ENCODE measurements at places on chromosomes 13 and 19. TPM values are rescaled to one million over a fixed set of nuclear protein-coding genes. Genes with fewer than 3 reads are reported as not detected.

The KLK6 gene
- 0.67 TPM for total RNA-seq

- no peaks in the 10 kb centered on the region for H3K27me3 ChIP-seq
- no peaks in the 10 kb centered on the region for H3K4me1 ChIP-seq
- H3K36me3 ChIP-seq, result no peaks in the 10 kb centered on the region
Measured at GRCh38 chr13:37878921-37879320, 9.3 kb upstream of the TRPC4 start.

GRCh38 chr19:3359919-3360420 is 6.4 kb upstream of the NFIC start:
- H3K4me3 ChIP-seq, result no peak overlapping the region
- peaks cover 4% of the 10 kb centered on the region for H3K36me3 ChIP-seq
- no peak for DNase-seq
- no peaks in the 10 kb centered on the region for H3K4me1 ChIP-seq
- H3K27ac ChIP-seq, result no peak overlapping the region

- DNase-seq, result no peak
- H3K4me1 ChIP-seq, result peaks cover 16% of the 10 kb centered on the region
- H3K4me3 ChIP-seq, result no peak overlapping the region
- peaks cover 14% of the 10 kb centered on the region for H3K27me3 ChIP-seq
- peaks cover 16% of the 10 kb centered on the region for H3K36me3 ChIP-seq
- no peak overlapping the region for H3K27ac ChIP-seq
Measured at GRCh38 chr13:25175026-25175425, 2.9 kb upstream of the AMER2 start.

DNA sequence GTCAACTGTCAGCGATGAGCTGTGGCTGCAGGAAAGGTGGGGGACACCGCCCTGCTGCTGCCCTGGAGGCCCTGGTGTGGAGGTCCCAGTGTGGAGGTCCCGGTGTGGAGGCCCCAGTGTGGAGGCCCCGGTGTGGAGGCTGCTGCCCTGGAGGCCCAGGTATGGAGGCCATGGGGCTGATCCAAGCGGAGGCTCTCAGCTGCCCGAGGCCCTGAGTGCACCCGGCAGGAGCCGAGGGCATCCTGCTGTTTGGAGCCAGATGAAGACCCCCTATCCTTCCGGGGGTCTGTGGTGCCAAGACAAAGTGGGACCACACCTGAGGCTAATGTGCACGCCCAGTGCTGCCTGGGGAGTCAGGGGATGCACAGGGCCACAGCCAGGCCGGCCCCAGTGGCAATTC is 210.4 kb upstream of the SOX1 start:
- peaks cover 1% of the 10 kb centered on the region for H3K27me3 ChIP-seq
- H3K4me3 ChIP-seq, result no peak overlapping the region
- peaks cover 4% of the 10 kb centered on the region for H3K36me3 ChIP-seq
- no peak for DNase-seq
- no peak overlapping the region for H3K27ac ChIP-seq
- H3K4me1 ChIP-seq, result no peaks in the 10 kb centered on the region

The KLF1 gene
- total RNA-seq, result 0.54 TPM
